ENCODE measurements at places on chromosomes 13 and 19. TPM values are rescaled to one million over a fixed set of nuclear protein-coding genes. Genes with fewer than 3 reads are reported as not detected.

The LGALS14 gene
- total RNA-seq, result not detected

The ZNF571 gene
- 0.10 TPM for total RNA-seq

The LILRB5 gene
- total RNA-seq, result not detected

The C19orf67 gene
- not detected for total RNA-seq

The ATP8A2 gene
- total RNA-seq, result not detected

The LRRC25 gene
- 0.12 TPM for total RNA-seq

The SOX1 gene
- total RNA-seq, result not detected

The LILRA5 gene
- total RNA-seq, result not detected

The B3GNT3 gene
- 22.2 TPM for total RNA-seq

The ZNF497 gene
- total RNA-seq, result 5.1 TPM

The ZNF823 gene
- total RNA-seq, result 4.7 TPM

The MYH14 gene
- 60.1 TPM for total RNA-seq

The CBLC gene
- 54.3 TPM for total RNA-seq

The CYP4F8 gene
- total RNA-seq, result not detected

The LILRB3 gene
- total RNA-seq, result 0.12 TPM

The MYO16 gene
- 0.07 TPM for total RNA-seq

The RNF17 gene
- not detected for total RNA-seq

The PSG4 gene
- total RNA-seq, result not detected

The PALM gene
- total RNA-seq, result 43.7 TPM

The S1PR5 gene
- 4.4 TPM for total RNA-seq

The CNN1 gene
- total RNA-seq, result 0.64 TPM

The ZNF737 gene
- not detected for total RNA-seq

The PODNL1 gene
- total RNA-seq, result 0.71 TPM

The FRY gene
- 1.4 TPM for total RNA-seq

The NLRP5 gene
- 0.30 TPM for total RNA-seq

The SYT3 gene
- 4.6 TPM for total RNA-seq

The HDGFL2 gene
- total RNA-seq, result 75.2 TPM

The LILRB1 gene
- not detected for total RNA-seq

The CPAMD8 gene
- total RNA-seq, result 0.20 TPM

The PSG11 gene
- not detected for total RNA-seq

The VSIG10L gene
- total RNA-seq, result 4.6 TPM

The ZGLP1 gene
- 5.0 TPM for total RNA-seq

The DMPK gene
- total RNA-seq, result 52.5 TPM
